ENCODE measurements at places on chromosomes 4 and X.

GRCh38 chr4:156538651-156539257 lies 432.8 kb downstream of the PDGFC start:
- no peak for DNase-seq

GRCh38 chrX:39605866-39606265 lies 491.9 kb downstream of the BCOR start:
- no peak for DNase-seq

GRCh38 chr4:93827272-93827947 lies 1.1 kb upstream of the ATOH1 start:
- DNase-seq = no peak

- DNase-seq = no peak
Observed at GRCh38 chr4:138984647-138985046, 30.9 kb upstream of the NOCT start.

DNA sequence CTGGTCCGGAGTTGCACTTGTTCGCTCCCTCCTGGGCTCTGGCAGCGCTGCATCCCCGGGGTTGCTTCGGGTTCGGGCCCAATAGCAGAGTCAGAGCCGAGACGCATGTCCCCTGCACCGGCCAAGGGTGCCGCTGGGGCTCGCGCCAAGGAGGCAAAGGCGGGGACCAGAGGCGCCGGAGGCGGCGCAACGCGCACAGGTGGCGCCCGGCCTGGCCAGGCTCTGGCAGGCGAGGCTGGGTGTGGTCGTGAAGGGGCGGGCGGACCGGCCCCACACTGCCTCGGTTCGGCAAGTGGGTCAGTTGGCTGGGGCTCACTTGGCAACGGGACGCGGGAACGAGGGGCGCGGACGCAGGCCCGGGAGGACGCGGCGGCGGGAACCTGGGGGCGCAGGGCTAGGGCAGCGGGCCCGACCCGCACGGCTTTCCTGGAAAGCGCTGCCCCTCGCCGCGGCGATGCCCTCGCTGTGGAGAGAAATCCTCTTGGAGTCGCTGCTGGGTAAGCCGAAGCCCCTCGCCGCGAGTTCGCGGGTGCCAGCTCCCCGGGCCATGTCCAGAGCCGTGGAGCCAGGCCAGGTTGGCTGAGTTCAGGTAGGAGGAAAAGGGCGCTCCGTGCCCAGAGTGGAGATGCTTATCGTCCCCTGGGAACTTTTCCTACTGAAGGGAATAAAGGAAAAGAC lies at the start of gene CWH43:
Gene CWH43, plus strand, starts transcription at position 300 of the 678 bp plus-strand sequence. Its CDS starts 155 bp downstream, at position 455.
- DNase-seq = no peak

- DNase-seq = no peak
Observed at GRCh38 chrX:136665258-136665900, 17.4 kb downstream of the CD40LG start.

GRCh38 chr4:113410686-113411085 lies 350.9 kb downstream of the CAMK2D start:
- no peak for DNase-seq

GRCh38 chrX:119686087-119686691 lies 6.8 kb downstream of the SEPTIN6 start:
- no peak for DNase-seq

- DNase-seq = no peak
Observed at GRCh38 chrX:1424147-1424851, 28.4 kb downstream of the ASMTL start.

- no peak for DNase-seq
Observed at GRCh38 chrX:117788339-117788738, 328.3 kb downstream of the KLHL13 start.

- DNase-seq = no peak
Observed at GRCh38 chr4:126838941-126839679, 793.6 kb upstream of the INTU start.

- no peak for DNase-seq
Observed at GRCh38 chrX:65300104-65300809, 234.3 kb downstream of the LAS1L start.

GRCh38 chrX:11792461-11793421 lies 34.7 kb downstream of the MSL3 start:
- DNase-seq = peak; percentile 8

DNA sequence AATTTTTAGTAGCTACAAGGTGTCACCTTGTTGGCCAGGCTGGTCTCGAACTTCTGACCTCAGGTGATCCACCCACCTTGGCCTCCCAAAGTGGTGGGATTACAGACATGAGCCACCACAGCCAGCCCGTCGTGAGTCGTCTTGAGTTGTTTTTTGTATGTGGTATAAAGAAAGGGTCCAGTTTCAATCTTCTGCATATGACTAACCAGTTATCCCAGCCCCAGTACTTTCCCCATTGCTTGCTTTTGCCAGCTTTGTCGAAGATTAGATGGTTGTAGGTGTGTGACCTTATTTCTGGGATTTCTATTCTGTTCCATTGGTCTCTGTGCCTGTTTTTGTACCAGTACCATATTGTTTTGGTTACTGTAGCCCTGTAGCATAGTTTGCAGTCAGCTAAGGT lies 105.9 kb downstream of the OR13H1 start:
- no peak for DNase-seq

DNA sequence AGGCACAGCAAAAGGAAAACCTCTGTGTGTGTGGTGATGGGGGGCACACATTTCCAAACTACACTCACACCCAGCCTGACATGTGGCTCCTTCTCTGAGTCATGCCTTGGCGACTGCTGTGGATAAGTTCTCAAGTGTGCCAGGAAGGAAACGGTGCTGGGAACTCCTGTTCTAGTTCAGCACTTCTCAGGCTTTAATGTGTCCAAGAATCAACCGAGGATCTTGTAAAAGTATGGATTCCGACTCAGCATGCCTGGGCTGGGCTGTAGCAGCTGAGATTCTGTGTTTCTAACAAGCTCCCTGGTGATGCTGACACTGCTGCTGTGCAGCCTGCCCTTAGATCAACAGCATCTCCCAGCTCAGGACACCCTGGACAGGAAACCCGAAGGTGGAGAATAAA lies 20.2 kb downstream of the CLNK start:
- DNase-seq = no peak

DNA sequence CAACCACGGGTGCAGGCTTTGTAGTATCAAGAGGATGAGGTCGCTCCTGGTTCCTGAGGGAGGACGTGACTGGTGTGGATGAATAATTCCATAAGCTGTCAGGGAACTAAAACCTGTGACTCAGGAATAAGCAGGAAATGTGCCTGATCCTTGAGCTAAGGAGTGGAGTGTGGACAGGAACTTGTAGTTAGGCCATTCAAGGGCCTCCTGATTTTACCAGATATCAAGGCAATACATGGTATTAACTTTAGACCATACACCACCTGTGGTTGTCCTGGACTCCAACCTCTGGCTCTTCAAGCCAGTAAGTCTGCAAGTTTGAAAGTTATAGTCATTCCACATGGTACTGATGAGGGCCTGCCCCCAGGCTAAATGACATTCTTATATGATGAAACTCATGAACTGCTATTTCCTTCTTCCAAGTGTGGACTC lies 12.1 kb upstream of the ING2 start:
- DNase-seq = no peak

DNA sequence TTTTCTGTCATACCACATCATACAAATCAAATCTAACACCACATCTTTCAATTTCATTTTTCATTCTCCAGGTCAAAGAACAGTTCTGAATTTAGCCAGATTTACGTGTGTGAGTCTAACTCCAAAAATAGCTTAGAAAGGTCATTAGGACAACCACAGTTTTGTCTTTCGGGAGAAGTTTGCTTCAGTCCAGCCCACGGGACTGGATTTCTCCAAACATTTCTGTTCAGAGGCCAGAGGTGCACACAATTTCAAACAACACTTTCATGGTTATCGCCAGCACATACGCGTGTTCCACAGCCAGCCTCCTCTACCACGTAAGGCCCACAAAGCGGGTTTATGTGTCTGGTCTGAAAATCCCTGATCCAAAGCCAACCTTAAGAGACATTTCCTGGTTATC lies 65.9 kb downstream of the VEGFC start:
- DNase-seq = no peak

DNA sequence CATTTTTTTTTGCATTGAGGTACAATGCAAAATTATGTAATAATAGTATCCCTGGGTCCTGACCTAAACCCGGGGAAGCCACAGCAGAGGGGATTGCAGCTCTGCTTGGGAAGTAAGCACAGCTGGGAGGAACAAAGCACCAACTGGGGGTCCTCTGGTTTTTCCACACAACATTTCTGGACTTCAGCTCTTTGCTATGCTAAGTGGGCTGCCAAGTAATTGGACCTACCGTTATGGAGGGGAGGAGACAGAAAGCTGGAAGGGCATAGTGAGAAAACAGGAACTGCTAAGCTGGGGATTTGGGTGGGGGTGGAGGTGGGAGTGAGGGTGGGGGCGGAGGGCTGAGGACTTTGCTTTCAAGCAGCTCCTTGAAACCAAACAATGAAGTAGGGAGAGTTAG lies 183.3 kb downstream of the ZIC3 start:
- DNase-seq = no peak

DNA sequence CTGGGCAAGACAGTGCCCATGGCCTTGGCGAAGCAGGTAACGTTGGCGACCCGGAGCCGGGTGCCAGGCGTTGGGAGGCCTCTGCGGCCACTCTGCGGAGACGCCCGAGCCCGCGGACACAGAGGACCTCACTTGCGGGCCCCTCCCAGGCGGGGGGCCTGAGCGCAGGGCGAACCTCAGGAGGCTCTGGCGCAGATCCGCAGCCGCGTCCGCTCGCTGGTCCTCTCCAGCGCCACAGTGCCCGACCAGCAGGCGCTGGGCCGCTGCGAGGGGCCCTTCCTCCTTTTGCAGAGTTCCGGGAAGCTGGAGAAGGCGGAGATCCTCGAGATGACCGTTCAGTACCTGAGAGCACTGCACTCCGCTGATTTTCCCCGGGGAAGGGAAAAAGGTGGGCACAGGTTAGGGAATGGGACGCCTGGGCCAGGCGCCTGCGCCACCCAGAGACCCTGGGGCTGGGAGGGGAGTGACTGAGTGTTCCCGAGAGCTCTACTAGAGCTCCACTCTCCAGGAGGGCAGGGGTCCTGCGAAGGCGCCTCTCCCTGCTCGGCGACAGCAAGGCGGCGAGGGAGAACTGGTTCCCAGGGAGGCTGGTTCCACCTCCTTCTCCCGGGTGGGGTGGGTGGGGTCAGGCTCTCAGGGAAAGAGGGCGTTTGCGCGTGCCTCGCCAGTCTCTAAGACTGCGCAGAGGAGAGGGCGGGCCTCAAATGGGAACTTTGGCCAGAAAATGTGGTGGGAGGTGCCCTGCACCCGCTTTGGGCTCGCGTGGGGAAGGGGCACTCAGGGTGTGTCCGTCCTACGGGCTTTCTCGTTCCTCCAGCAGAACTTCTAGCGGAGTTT lies 1.4 kb downstream of the HELT start:
- DNase-seq = no peak

GRCh38 chr4:185710487-185710995 lies 101.5 kb downstream of the SORBS2 start:
- DNase-seq = no peak

DNA sequence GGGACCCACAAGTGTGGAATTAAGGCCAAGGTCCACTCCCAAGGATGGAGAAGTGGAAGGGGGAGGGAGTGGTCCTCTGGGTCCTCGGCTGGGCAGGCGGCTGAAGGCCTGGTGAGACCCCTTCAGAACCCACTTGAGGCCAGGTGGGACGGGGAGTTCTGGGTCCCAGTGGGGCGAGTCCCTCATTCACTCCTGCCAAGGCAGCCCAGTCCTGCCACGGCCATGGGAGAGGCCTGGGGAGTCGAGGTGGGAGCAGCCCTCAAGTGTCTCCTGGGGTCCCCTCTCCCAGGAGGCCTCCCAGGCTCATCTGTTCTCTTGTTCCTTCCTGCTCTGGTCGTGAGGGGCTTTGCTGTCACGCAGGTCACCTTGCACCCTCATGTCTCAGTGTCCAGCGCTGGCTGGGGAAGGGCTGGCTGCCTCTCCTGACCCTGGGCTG lies 6.1 kb upstream of the SH3BP2 start:
- no peak for DNase-seq

DNA sequence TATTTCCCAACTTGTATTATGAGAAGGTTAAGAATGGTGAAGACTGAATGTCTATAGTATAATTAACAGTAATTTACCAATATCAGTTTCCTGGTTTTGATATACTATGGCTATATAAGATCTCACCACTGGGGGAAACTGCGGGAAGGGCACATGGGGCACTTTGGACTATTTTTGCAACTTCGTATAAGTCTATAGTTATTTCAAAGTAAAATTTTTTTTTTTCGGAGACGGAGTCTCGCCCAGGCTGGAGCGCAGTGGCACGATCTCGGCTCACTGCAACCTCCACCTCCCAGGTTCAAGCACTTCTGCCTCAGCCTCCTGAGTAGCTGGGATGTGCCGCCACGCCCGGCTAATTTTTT lies 46.1 kb downstream of the CXorf58 start:
- no peak for DNase-seq

GRCh38 chr4:118953276-118953675 lies 64.6 kb downstream of the SYNPO2 start:
- no peak for DNase-seq

DNA sequence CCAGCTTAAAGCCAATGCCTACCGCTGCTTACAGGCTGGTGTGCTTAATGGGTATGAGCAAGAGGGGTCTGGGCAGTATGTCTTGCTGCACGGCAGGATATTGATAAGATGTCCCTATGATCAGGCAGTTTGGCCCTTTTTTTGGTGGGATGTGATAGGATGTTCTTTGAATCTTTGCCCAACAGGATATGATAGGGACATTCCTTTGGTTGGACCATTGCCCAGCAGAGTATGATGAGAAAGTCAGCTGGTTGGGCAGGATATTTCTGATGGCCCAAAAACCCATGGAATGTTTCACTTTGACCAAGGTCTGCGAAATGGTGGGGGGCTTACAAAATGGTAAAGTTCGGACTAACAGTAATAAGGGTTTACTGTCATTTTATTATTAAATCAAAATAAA lies 1060.6 kb downstream of the STIM2 start:
- DNase-seq = no peak

GRCh38 chrX:39816871-39817731 lies 280.7 kb downstream of the BCOR start:
- no peak for DNase-seq

DNA sequence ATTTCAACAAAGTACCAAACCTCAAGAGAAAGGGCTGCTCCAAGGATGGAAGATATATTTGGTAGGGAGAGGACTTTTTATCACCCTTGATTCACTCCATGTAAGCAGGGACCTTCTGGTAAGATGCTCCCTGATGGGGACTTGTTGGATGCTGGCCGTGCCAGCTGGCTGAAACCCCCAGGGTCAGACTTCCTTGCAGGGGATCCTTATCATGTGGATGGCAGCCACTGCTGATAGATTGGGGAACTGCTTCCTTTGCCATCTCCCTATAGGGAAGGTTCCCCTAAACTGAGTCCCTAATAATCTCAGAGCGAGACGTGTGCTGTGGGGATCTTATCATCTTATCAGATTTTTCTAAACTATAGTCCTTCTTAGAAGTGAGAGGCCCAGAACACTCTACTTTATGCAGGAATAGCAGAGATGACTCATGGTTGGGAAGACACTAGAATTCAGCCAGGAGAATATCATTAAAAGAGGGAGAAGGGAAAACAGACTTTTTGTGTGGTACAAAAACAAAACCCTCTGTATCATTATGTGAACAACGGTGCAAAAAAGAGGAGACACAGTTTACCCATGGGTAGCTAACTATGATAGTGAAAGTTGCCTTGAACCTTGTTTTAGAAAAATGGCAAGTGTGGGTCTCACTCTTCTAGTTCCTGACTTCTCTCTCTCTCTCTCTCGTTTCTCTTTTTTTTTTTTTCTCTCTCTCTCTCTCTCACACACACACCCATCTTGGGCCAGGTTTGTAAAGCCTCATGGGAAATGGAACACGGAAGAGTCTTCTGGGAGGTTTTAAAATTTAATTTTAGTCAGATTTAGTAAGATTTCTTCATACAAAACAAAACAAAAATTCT lies 16.1 kb downstream of the RHOH start:
- no peak for DNase-seq

GRCh38 chr4:79682161-79682560 lies 274.1 kb upstream of the GK2 start:
- DNase-seq = no peak

All from stimulated activated CD8-positive, alpha-beta memory T cell treated with anti-CD3 and anti-CD28 coated beads, Interleukin-2, amount 100 ng/mL, for 1 hour (primary cell).